ENCODE measurements at places on chromosomes 7 and 10.
A peak's percentile ranks its signal among the peaks of the same experiment; 100 is the strongest.

GRCh38 chr10:79274279-79275104 is 72.8 kb upstream of the PPIF start:
- DNase-seq = no peak

DNA sequence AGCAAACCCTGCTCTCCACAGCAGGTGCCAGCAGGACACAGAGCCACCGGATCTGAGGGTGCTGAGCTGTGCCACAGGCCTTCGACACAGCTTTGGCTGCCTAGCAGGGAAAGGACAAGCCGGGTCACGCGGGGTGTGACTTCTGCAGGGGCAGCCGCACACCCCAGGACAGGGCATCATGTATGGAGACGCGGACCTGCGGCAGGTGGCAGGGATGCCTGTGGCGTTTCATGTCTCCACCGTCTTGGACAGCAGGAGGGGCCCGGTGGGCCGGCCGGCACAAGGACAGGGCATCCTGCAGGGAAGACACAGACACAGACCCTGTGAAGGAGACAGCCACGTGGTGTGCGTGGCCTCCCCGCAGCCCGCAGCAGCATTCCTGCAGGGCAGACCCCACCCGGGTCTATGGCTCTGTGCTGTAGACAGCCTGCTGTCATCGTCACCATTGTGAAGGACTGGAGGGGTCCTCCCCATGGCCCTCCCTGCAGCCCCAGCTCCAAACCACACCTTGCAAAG is 109.2 kb downstream of the PDGFA start:
- DNase-seq = no peak

DNA sequence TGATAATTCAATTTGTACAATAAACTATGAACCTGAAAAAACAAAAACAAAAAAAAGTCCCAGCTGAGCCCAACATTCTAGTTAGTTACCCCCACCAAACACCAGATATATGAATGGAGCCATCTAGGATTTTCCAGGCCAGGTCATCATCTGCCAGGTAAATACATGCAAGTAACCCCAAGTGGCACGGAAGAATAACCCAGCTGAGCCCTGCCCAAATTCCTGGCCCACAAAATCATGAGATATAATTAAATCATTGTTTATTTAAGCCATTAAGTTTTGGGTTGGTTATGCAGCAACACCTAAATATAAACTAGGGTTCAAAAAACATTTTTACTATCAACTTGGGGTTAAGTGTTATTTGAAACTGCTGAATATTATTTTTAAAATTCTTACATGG is 19.0 kb downstream of the PARD3 start:
- DNase-seq = no peak

GRCh38 chr7:84294847-84295455 is 100.4 kb upstream of the SEMA3A start:
- DNase-seq = no peak

DNA sequence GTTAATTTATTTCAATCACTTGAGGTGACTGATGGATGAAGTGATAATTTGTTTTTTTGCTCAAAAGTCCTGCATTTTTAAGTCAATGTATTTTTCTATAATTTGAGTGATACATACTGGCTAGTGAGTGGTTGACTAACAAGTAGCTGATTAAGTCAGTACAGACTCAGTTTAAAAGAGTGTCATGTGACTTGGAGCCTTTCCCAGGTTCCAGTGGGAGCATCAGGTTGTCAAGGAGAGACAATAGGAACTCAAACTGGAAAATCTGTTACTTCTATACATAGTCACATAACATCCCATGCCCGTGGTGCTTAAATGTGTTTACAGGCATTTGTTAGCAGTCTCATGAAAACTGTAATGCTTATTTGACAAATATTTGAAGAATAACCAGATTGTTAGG is 154.7 kb downstream of the ANK3 start:
- no peak for DNase-seq

DNA sequence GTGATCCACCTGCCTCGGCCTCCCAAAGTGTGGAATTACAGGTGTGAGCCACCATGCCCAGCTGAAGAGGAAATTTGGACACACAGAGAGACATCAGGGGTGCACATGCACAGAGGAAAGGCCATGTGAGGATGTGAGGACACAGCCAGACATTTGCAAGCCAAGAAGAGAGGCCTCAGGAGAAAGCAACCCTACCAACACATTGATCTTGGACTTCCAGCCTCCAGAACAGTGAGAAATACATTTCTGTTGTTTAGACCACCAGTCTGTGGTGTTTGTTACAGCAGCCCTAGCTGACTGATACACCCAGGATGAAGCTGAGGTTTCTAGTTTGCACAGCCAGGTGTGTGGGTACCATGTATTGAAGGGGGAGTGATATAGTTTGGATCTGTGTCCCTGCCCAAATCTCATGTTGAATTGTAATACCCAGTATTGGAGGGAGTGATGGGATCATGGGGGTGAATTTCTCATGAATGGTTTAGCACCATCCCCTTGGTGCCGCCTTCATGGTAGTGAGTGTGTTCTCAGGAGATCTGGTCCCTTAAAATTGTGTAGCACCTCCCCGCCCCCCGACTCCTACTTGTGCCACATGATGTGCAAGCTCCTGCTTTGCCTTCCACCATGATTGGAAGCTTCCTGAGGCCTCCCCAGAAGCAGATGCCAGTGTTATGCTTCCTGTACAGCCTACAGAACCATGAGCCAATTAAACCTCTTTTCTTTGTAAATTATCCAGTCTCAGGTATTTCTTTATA is 64.7 kb upstream of the DUSP5 start:
- no peak for DNase-seq

- DNase-seq = no peak
These were observed 978.1 kb upstream of the CELF2 start for GRCh38 chr10:10039595-10039994.

- DNase-seq = no peak
These were observed 17.5 kb upstream of the ENO4 start for GRCh38 chr10:116831790-116832189.

- no peak for DNase-seq
These were observed 18.5 kb downstream of the STAM start for GRCh38 chr10:17662193-17663138.

- DNase-seq = no peak
These were observed 6.3 kb downstream of the RINT1 start for GRCh38 chr7:105538339-105538738.

DNA sequence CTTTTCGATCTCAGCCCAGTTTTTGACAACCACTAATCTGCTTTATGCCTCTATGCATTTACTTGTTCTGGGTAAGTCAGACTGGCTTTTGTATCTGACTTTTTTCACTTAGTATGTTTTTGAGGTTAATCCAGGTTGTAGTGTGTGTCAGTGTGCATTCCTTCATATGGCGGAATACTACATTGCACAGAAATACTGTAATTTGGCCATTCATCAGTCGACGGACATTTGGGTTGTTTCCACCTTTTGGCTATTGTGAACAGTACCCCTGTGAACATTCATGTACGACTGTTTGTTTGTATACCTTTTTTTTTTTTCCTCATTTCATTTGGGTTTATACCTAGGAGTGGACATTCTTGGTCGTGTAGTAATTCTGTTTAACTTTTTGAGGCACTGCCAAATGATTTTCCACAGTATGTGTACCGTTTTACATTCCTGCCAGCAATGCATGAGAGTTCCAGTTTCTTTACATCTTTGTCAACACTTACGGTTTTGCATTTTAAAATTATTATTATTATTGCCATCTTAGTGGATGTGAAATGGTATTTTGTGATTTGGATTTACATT is 57.4 kb downstream of the MKLN1 start:
- no peak for DNase-seq

GRCh38 chr10:108688314-108688713 is 1235.0 kb downstream of the XPNPEP1 start:
- DNase-seq = no peak

- peak; percentile 2 for DNase-seq
These were observed 107.8 kb downstream of the TBXAS1 start for GRCh38 chr7:139936760-139937310.

DNA sequence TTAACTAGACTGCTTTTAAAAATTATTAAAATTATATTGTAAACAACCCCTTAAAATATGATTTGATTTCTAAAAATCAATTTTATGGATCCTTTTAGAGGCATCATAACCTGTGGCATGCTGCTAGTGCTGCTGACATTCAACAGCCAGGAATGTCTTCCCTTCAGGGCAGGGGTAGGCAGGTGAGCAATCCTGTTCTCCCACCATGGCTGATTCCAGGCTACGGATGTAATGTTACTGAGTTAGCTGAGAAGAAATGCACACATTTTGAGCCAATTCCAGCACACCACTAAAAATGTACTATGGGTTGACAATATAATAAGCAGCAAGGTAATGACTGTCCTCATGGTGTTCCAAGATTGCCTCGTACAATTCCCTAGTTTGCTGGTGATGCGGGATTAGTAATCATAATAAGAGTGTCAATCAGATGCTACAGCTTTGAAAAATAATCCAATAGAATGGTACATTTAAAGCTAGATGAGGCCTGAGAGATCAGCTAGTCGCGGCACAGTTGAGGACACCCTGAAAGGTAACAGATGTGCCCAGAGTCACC is 108.7 kb upstream of the PRR15 start:
- no peak for DNase-seq

GRCh38 chr7:17311952-17312351 is 13.5 kb downstream of the AHR start:
- DNase-seq = no peak

DNA sequence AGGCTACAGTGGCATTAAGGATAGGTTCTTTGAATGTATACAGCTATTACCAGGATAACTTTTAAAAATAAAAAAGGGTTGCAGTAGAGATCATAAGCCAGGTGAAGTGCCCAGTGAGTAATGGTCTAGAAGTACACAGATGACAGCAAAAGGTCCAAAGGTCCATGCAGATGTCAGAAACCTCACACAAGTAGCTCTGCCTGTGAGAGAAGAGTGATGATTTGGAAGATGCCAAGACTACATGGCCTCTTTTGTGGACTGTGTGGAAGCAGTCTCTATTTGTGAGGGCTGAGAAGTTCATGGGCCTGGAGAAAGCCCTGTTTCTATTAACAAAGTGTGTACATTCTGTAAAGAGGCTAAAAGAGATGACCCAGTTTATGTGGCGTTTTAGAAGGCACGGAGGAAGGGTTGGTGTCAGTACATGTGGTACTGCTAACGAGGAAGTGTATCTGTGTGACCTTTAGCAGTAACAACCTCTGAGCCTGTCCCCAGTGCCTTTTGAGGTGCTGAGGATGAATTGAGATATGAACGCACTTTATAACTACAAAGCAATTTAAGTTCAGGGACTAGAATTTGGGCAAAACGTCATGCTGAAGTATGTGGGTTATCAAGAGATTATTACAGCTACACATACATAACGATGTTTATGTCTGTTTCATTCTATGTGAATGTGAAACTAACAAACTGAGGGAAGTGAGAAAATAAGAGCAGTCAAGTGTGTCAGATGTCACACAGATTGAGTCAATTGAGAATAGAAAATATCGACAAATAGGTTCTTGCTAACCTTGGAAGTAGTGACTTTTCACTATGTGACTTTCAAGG is 7.6 kb downstream of the CYCS start:
- no peak for DNase-seq

DNA sequence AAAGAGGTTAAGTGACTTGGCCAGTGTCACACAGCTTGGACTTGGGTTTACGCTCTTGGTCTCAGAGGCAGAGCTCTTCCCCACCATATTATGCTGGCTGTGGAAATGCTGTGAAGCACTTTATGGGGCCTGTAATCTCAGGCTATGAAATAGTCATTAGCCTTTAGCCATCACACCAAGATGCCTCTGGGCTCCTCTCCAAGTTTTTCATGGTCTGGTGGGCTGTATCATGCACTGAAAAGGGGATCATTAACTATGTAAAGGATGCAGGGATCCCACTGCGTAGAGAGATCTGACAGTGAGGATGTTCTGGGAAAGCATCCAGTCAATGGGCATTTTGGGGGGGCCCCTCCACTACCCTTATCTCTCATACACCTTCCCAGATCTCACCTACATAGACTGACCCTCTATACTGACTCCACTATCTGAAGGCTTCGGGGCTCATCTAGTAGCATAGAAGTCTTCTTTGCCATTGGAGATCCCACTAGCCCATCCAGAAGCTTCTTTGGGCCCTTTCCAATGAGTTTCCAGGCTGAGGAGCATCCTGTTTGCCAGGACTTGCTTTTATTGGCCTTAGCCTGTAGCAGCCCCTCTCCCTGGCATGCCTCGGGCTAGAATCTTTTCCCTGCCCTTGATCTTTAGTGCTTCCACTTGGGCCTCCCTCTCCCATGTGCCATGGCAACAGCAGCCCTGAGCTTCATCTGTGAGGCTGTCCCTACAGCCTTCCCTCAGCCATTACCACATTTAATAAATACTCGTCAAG is 19.6 kb downstream of the FRMPD2 start:
- DNase-seq = no peak

- no peak for DNase-seq
These were observed 32.2 kb downstream of the HACD1 start for GRCh38 chr10:17585016-17585415.

DNA sequence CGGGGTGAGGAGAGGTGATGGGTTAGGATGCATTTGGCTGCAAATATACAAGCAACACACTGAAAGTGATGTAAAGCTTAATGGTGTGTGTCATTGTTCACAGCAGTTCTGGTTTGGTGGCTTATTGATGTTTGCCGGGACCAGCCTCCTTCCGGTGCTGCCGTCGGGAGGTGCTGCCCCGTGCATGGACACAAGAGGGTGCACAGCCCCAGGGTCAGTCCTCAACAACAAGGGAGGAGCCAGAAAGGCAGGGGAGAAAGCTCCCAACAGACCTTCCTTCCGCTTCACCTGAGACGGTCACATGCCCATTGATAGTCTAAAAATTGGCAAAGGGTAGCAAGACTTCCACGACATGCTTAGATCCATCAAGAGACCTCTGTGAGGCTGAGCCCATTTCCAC is 9.5 kb downstream of the RNF32 start:
- DNase-seq = no peak

- no peak for DNase-seq
These were observed 1134.0 kb downstream of the XPNPEP1 start for GRCh38 chr10:108789336-108789735.

- no peak for DNase-seq
These were observed 154.9 kb downstream of the EGFR start for GRCh38 chr7:55173671-55174070.

DNA sequence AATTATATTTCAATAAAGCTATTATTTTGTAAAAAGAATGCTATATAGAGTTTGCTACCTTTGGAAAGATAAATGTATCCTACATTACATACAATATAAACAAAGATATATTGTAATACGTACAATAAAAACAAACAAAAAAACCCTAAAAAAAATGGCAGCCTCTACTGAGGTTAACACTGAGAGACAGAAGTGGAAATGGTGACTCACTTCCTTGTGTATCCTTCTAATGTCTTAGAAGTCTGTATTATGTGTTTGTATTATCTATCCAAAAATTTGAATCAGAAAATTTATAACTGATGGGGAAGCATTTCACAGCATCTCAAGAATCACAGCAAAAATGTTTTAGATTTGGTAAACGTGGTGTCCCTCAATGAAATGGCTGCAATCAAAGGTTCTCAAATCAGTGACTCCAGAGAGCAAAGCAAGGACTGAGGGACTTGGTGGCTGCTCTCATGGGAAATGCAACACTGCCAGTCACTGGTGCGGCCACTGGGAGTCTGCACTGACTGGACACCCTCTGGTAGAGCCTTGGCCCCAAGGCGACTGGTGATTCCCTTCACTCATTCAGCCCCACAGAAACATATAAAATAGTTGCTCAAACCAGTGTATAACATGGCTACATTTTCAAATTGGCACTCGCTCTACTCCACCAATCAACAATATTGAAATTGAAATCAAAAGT is 53.8 kb downstream of the PANK1 start:
- no peak for DNase-seq

GRCh38 chr7:102426268-102427018 is 6.9 kb upstream of the ORAI2 start:
- peak; percentile 84 for DNase-seq

Measured in activated naive CD8-positive, alpha-beta T cell treated with anti-CD3 and anti-CD28 coated beads for 36 hours (primary cell).